Activated effector memory CD4-positive, alpha-beta T cell treated with Interleukin-2 at 50 U/mL for 16 hours (primary cell): ENCODE measurements at places on chromosomes 7 and 10.
A peak's percentile ranks its signal among the peaks of the same experiment; 100 is the strongest.

- DNase-seq: no peak
Observed at GRCh38 chr7:47663851-47664250, 81.9 kb upstream of the TNS3 start.

DNA sequence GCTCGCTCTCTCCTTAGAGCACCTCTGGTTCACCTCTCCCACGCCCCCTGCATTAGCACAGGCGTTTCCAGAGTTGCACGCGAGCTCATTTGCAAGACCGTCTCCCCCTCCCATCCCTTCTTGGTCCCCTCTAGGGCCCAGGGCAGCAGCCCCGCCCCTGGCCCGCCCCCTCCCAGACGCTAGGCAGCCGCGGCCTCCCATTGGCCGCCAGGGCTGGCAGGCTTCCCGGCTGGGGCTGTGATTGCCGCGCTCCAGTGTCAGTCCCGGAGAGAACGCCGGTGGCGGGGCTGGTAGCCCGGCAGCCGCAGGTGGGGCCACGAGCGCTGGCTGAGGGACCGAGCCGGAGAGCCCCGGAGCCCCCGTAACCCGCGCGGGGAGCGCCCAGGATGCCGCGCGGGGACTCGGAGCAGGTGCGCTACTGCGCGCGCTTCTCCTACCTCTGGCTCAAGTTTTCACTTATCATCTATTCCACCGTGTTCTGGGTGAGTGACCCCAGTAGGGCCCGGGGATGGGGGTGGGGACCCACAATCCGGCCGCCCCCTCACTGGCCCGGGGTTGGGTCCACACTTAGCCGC is at the start of gene TSPAN15:
Gene TSPAN15, plus strand, starts transcription at position 257 of the 575 bp plus-strand sequence. Its CDS starts 130 bp downstream, at position 387.
- DNase-seq: peak; percentile 79

DNA sequence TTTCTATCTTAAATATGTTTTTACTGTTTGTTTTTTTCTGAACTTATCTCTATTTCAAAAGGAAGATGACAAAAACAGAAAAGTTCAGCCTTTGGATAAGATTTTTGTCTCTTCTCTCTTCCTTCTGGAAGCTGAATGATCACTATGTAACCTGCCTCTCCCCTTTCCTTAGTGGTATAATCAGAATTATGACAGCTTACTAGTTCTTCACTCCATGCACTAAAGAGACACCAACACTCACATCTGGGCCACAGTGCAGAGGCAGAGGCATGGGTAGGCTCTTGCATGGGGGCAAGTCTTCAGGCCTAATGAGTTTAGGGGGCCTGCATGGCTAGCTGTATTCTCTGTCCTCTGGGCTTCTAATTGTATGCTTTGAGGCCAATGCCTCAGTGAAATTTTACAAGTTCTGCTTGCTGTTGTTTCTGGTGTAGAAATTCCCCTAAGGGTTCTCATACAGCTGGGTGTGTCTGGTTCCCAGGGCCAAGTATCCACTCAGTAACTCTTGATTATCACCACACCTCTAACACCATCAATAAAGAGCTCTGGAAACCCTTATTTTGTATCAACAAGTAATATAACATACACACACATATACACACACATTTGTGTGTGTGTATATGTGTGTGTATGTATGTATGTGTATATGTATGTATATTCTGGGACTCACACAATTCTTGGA is 96.8 kb upstream of the POM121L12 start:
- no peak for DNase-seq

GRCh38 chr10:100878291-100878910 is 34.4 kb upstream of the SLF2 start:
- no peak for DNase-seq

DNA sequence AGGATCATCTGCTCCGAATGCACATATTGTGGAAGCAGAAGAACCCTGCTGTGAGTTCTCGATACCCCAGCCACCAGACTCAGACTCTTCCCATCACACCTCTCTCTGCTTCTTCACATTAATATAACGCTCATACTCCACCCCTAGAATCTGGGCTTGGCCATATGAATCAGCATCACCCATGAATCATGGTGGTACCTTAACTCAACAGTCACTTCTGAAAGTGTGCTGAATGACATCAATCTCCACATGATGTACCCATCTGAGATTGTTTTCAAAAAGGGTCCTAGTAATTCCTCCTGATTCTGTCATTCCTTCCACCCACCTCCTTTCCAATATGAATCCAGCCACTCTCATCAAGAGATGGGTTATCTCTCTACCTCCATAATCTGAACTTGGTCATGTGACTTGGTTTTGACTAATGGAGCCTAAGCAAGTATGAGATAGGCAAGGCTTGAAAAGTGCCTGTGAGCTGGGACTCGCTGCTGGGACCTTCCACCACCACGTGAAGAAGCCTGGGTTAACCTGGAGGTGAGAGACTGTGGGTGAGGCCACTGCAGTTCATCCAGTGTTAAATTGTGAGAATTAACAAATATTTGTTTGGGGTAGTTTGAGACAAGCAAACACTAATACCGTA is 15.4 kb downstream of the YWHAG start:
- no peak for DNase-seq

DNA sequence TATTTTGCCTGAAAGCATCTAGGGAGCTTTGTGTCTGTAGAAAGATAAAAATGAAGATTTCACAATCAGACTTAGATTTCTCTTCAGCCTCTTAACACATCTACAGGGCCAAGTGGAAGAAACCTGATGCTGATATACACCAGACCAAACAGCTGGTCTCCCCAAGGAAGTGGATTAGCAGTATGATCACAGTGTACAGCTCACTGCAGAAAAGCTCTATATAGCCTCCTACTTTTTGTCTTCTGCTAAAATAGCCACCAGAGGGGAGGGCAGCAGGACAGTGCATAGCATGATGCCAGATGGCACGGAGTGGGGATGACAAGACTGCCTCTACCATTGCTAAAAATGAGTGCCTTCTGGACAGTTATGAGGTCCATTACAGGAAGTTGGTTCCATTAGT is 16.0 kb downstream of the FAM13C start:
- no peak for DNase-seq
